GM04504 (cell line): ENCODE measurements at places on chromosomes 13 and 19.

- DNase-seq, result no peak
Measured at GRCh38 chr13:20877902-20878301, 24.6 kb downstream of the XPO4 start.

- DNase-seq, result no peak
Measured at GRCh38 chr19:50624949-50625600, 14.6 kb downstream of the SYT3 start.

DNA sequence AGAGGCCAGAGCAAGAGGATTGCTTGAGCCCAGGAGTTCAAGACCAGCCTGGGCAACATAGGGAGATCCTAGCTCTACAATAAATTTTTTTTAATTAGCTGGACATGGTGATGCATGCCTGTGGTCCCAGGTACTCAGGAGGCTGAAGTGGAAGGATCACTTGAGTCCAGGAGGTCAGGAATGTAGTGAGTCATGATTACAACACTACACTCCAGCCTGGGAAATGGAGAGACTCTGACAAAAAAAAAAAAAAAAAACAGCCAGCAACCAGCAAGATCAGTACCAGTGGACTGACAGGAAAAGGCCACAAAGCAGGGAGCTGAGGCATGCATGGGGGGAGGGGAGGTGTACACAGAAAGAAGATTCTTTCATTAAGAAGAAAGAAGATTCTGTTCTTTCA, 52.7 kb upstream of the RFXAP start:
- DNase-seq, result no peak

DNA sequence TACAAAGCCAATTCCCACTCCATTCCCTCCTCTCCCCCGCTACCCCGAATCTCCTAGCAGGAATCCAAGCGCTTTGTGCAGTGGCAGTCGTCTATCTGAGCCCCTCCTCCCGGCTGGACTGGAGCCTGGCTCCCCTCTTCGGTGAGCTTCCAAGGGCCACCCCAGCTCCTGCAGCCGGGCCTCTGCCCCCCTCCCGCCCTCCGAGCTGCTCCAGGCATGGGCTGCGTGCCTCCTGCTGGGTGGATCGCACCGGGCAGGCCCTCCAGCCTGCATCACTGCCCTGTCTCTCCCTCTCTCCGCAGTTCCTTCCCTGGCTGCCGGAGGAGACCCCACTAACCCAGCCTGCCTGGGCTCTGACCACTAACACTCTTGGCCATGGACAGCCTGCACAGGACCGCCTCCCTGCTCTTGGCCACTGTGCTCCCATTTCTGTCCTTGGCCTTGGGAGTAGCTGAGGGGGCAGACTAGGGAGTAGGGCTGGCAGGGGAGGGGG, 12.9 kb upstream of the LENG8 start:
- no peak for DNase-seq

DNA sequence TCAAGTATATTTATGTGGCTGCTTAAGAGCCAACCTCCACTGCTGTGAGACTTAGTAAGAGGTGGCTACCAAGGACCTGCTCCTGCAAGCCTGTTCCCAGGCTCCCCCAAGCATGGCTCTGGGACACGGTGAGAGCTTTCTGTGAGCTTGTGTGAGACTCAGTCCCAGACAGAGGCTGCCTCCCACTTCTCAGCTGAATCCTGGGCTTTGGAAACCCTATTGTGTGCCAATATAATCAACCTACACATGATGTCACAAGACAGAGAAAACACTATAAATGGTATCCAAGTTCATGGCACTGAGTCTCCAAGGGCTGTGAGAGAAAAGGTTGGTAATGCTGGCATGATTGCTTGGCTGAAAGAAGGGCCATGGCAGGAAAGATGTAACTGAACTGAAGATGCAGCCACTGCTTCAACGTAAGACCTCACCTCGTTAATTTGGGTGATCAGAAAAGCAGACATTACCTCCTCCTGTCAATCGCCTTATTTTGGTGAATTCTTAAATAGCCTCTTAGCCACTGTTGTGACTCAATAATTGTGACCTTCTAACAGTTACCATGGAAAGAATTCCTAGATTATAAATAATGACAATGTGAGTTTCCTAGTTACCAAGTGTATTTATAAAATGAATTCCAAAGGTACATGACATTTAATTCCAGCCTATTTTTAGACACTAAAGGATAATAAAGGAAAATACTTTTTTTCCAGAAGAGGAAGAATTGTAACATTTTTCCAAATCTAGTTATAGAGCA, 332.0 kb downstream of the IRS2 start:
- peak; percentile 12 for DNase-seq

DNA sequence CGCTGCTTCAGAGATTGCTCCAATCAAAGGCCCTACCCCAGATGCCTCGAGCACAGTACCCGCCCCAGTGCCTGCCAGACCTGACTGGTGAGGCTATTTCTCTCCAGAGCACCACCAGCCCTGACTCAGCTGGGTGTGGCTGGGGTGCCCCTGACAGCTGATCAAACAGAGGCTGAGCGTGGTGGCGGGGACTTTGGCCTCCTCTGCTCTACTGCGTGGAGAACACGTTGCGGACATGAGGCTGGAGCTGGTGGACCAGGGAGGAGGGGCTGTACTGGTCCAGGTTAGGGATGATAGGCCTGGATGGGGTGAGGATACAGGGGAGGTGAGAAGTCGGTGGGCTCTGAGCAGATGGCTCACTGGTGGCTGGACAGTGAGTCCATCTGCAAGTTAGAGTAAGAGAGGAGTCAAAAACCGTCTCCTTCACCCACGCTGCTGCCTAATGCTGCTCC, 3.5 kb upstream of the DOCK6 start:
- no peak for DNase-seq

- DNase-seq, result no peak
Measured at GRCh38 chr13:84332346-84332745, 450.1 kb upstream of the SLITRK1 start.

DNA sequence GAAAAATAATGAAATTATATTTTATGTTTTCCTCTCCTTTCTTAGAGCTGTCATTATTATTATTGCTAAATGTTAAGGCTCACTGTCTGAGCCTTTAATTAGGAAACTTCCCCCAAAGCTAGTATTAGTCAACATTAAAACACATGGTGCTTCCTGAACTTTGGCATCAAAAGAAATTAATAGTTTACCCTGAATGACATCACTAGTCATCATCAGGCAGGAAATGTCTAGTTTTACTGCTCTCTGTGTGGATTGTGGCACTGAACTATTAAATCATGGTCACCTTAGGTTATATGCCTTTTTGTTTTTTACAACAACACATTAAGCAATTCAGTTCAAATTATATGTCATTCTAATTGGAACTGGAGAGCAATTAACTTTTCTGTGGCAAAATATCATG, 595.5 kb downstream of the SLITRK1 start:
- DNase-seq, result no peak

- DNase-seq, result no peak
Measured at GRCh38 chr19:23378948-23379347, 16.3 kb downstream of the ZNF91 start.
